BJ (cell line): ENCODE measurements at places on chromosomes 1 and 21. TPM values are rescaled to one million over a fixed set of nuclear protein-coding genes. Genes with fewer than 3 reads are reported as not detected.

DNA sequence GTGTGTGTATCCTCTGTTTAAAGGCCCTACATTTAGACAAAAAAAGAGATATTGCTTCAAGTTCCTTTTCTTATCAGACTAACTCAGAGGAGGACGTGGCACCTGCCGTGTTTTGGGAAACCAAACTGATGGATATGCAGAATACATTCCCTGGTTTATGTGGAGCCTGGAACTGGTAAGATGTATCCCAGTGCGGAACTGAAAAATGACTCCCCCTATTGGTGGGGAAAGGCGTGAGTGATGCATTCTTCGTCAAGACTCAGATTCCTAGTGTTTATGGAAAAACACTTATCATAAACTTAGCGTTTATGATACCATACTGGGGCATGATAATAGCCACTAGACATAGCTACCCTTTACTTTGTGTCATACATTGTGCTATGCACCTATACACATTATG lies 154.2 kb downstream of the ZNF326 start:
- no peak for DNase-seq

DNA sequence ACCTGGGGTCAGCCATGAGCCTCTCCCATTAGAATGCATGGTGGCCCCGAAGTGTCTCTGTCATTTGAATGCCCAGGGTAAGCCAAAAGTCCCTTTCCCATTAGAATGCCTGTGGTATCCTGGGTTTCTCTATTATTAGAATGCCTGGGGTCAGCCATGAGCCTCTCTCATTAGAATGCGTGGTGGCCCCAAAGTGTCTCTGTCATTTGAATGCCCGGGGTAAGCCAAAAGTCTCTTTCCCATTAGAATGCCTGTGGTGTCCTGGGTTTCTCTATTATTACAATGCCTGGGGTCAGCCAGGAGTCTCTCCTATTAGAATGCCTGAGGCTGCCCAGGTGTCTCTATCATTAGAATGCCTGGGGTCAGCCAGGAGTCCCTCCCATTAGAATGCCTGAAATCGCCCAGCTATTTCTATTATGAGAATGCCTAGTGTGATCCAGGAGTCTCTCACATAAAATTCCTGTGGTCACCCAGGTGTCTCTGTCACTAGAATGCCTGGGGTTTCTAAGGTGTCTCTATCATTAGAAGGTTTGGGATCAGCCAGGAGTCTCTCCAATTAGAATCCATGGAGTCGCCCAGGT lies 65.5 kb downstream of the RNF187 start:
- no peak for DNase-seq

DNA sequence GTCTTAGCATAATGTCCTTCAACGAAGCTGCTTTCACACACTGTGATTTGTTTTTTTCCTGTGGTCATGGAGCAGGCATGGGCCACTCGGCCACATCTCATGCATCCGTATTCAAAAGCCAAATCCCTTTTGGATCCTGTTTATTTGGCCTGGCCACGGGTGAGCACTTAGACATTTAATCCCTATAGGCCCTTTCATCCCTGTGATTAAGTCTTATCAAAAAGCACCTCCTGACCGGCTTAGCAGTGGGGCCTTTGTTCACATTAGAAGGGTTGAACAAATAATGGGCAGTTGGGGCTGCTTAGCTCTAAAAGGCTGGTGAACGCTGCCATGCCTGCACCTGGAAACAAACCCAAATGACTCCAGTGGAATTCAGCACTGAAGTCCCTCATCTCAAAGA lies 2.0 kb downstream of the KCNE2 start:
- DNase-seq: no peak

GRCh38 chr1:150548632-150549495 lies at the start of gene ADAMTSL4:
ADAMTSL4 (plus strand) TSS chr1:150549408; CDS start chr1:150552289, 2,881 bp downstream.
- DNase-seq: no peak

- no peak for DNase-seq
These were observed 19.0 kb downstream of the SAMSN1 start for GRCh38 chr21:14526836-14527695.

GRCh38 chr1:111776391-111776790 lies 20.7 kb downstream of the DDX20 start:
- DNase-seq: no peak

DNA sequence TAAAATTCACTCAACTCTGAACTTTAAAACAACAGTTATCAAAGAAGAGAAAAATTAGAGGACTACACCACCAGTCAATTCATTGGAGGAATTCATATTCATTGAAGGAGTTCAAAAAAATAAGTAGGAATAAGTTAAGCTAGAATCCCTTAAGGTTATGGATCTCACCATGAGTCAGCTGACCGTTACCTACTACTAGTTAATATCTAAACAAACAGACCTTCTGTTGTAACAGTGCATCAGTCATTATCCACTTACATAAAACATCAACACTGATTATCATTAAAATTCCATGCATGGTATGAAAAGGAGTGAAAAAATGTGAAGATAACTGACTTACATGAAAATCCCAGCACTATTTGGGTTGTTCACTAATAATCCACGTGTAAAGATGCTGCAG lies 44.9 kb downstream of the FOXJ3 start:
- DNase-seq: no peak

- DNase-seq: no peak
These were observed at the start of gene RIMKLA for GRCh38 chr1:42380586-42381279. RIMKLA (plus strand) TSS chr1:42380792; CDS start chr1:42380935, 143 bp downstream.

DNA sequence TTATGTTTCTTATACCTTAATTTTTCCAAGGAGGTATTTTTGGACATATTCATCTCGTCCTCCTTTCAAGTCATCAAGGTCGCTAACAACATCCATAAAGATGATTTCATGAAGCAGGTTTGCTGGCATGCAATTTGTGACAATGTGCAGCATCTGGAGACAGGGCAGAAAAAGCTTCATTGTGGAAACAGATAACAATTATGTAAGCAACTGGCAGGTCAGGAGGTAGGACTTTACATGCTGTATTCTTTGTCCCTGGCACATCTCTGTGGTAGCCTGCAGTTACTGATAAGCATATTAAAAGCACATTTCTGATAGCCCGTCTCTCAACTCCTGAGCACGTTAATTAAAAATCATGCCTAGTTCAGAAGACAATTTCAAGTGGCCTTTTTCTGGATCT lies 156.8 kb downstream of the LEPR start:
- DNase-seq: no peak

GRCh38 chr1:190679044-190679443 lies 201.4 kb upstream of the BRINP3 start:
- no peak for DNase-seq

DNA sequence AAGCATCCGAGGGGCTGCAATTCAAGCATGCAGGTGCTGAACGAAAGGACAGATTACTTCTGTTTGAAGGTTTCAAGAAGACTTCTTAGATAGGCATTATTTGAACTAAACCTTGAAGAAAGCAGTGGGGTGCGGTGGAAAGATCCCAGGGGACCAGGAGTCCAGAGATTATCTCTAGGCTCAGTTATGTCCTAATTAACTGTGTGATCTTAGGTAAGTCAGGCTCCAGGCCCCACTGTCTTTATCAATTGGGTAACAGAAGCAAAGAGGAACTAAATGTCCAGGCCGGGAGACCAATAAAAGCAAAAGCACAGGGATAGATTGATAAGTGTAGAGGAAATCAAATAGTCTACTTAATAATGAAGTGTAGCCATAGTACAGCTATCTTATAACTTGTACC lies 72.9 kb upstream of the CDC42BPA start:
- DNase-seq: no peak

GRCh38 chr1:215160351-215160750 lies 77.8 kb downstream of the KCNK2 start:
- no peak for DNase-seq

DNA sequence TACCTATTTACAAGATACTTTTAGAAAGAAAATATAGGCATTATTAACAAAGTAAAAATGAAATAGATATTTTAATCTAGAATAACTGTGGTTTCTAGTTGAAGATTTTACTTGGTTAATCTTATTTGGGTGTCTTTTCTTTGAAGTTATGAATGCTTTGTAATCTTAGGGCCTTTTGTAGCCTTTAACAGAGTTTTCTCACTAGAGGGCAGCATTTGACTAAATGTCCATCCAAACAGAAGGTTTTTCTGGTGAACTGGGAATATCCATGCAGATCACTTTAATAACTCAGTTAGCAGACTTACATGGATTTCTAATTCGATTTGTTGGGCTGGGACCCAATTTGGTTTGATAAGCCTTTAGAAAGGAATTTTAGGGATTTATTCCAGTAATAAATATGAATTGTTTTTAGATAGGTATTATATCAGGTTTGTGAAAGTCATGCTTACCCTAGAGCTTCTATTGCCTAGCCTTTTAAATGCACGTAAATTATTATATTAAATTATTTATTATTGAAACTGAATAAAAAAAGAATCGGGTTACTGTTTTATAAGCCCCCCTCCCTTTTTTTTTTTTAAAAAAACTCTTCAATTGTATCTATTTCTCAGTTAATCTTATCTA lies 119.7 kb downstream of the ZNF326 start:
- DNase-seq: peak; percentile 5

The COX20 gene
- 12.1 and 25.7 TPM in 2 replicates for polyA plus RNA-seq

The KCNJ15 gene
- 0.02 and 0.18 TPM in 2 replicates for polyA plus RNA-seq

The DAB1 gene
- 0.83 and 0.91 TPM in 2 replicates for polyA plus RNA-seq

The FAM229A gene
- polyA plus RNA-seq: 1.3 and 2.4 TPM in 2 replicates
